T follicular helper cell (primary cell): ENCODE measurements at places on chromosomes 1 and 21.

DNA sequence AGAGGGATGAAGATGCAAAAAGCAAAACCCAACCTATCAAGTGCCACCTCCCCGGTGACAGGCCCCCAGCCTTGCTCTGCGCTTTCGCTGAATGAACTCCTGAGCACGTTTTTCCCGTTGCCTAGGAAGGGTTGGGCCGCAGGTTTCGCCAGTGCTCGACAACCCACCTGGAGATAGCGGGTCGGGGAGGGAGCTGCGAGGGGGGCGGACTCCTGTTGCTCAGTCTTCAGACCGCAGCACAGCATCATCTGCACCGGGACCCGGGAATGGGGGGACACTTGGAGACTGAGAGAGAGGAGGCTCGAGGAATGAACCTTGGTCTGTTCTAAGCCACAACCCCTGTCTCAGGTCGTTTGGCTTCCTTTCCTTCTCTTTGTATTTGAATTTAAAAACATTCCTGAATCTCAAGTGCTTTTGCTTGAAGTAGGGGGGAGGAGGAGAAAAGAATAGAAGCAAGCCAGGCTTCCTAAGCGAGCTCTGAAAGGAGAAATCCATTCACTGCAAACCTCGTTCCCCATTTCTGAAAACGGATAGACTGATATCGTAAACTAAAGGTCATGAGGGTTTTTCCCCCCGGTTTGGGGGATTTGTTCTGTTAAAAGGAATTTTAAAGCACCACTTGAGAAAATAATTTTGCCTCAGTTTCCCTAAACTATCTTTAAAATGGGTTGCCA, 1.2 kb downstream of the AK5 start:
- DNase-seq, result no peak

DNA sequence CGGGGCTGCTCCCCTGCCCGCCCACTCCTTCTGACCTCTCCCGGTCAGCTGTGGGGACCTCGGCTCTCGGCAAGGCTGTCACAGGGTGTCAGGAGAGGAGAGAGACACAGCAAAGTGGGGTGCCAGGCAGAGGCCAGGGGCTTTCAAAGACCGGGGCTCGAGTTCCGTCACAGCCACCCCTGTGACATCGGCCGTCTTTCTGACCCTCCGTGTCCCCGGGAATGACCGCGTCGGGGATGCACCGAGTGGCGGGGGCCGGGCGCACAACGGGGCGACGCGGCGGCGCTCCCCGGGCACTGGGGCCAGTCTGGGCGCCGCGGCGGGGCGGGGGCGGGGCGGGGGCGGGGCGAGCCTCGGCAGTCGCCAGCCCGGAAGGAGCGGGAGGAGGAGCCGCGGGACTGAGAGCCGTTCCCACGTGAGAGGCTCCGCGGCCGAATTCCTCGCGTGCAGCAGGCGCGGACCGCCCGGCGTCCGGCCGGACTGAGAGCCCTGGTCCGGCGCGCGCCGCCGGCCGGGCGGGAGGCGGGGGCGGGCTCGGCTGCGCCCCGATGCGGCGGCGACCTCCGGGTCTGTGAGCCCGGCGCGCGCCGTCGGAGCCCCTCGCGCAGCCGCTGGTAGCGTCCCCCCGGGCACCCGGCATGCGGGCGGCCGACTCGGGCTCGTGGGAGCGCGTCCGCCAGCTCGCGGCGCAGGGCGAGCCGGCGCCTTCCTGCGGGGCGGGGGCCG, 229.7 kb upstream of the TMEM51 start:
- DNase-seq, result no peak

DNA sequence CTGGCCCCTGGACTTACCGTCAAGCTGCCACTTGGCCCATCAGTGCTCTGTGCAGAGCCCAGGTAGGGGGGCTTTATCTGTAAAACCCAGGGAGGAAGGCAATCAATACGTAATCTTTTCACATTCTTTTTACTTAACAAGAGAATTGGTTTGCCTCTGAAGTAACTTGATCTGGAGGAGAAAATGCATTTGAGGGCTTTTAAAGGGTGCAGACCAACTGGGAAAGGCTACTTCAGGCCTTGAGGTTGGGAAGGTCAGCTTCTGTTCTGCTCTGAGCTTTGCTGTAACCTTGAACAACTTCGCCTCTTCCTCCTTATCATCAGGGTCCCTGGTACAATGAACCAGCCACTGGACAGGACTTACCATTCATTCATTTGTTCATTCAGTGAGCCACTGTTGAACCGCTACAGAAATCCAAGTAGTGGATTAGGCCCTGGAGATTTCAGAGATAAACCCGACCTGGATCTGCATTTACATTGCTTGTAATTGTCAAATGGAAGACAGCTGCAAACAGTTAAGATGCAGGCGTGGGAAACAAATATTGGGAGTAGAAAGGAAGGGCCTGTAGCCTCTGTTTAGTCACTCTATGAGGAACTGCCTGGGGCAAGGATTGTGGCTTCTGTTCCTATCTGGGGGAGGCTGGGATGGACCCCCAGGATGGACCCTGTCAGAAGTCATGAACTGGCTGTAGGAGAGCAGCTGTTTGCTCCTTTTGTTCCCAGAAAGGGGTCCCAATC, 90.9 kb downstream of the MAN1C1 start:
- DNase-seq, result no peak

- DNase-seq, result no peak
These were observed at the start of gene KCNJ15 for GRCh38 chr21:38256599-38257302. Gene KCNJ15, plus strand, starts transcription at chr21:38256991. Its CDS starts 42,271 bp downstream, at chr21:38299262.

- DNase-seq, result no peak
These were observed 5.4 kb downstream of the CD2 start for GRCh38 chr1:116759636-116760035.

DNA sequence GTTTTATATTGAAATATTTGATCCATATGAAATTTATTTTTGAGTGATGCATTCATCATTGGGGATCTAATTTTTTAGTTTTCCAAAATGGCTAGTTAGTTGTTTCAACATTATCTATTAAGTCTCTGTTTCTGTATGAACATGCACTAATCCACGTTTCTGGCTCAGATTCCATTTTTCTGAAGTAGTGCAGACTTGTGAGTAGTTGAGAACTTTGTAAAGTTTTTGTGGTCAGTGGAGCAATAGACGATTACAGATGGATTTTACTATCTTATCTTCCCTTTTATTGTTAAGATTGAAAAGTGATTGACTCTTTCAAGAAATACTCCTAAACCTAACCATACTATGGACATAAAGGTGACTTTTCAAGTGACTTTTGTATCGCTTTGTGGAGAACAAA, 16.7 kb downstream of the SOAT1 start:
- no peak for DNase-seq

GRCh38 chr1:38804062-38804886, 55.3 kb downstream of the RRAGC start:
- no peak for DNase-seq

- no peak for DNase-seq
These were observed 29.9 kb upstream of the EPHA8 start for GRCh38 chr1:22533244-22533895.

- DNase-seq, result no peak
These were observed 1.7 kb upstream of the VWA1 start for GRCh38 chr1:1433804-1434130.

DNA sequence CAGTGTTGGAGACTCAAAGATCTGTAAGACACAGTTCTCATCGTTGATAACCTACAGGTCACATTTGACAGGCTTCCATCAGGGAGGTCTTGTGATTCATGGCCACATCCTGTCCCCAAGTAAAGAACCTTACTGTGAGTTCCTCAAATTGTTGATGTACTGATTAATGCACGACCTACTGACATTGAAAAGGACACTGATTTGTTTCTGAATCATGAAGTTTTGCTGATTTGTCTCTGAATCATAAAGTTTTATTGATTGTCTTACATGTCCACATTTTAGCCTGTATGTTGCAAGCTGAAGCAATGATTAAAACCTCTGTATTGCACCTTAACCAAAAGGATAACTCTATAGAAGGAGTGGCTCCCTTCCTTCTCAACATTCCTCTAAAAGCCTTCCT, 476.3 kb upstream of the RUNX1 start:
- DNase-seq, result no peak
